NCI-H446 (cell line): ENCODE measurements at places on chromosomes 3 and 15.

DNA sequence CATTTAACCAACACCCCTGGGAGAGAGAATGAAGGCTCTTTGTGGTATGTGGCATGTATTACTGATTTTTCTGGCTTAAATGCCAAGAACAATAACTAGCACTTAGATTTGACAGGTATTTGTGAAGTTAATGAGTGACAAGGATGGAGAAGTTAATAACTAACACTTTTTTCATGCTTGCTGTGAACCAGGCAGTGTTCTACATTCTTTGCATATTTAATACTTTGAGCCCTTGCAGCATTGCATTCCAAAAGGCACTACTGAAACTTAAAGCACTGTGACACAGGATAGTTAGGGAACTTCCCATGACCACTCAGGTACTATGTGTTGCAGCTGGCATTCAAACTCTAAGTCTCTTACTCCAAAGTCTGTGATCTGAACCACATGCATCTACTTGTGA, 650.6 kb downstream of the ZPLD1 start:
- no peak for DNase-seq

GRCh38 chr15:100256101-100256969, 85.4 kb downstream of the ADAMTS17 start:
- DNase-seq, result no peak

DNA sequence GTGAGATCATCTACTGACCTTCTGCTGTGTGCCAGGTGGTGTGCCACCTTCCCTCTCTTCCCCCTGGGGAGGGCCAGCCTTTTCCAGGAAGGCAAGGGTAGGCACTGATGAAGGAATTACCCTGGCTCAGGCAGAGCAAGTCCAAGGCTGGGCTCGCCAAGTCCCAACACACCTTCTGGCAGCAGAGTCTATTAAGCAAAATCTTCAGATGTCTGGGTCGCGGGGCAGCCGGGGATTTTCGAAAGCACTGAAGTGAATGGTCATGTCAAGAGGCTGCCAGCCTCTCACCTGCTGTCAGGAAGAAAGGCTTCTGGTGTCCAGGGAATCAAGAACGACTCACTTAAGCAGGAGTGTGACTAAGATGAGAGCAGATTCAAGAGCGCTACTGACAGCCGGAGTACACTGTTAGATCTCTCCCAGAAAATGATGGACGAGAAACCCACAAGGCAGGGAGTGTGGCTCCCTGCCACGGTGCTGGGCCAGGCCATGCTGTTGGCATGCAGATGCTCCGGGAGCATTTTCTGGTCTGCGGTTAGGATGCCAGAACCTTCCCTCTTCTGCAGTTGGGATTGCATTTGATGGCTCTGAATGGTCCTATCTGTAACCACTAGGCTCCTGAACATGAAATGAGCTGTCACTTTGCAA, 479.8 kb downstream of the SHQ1 start:
- peak; percentile 44 for DNase-seq

GRCh38 chr3:29144807-29145206, 136.1 kb upstream of the RBMS3 start:
- peak; percentile 46 for DNase-seq

- no peak for DNase-seq
Measured at GRCh38 chr3:120416868-120417267, 33.9 kb downstream of the FSTL1 start.

- peak; percentile 14 for DNase-seq
Measured at GRCh38 chr3:58526515-58526957, 10.5 kb downstream of the ACOX2 start.

DNA sequence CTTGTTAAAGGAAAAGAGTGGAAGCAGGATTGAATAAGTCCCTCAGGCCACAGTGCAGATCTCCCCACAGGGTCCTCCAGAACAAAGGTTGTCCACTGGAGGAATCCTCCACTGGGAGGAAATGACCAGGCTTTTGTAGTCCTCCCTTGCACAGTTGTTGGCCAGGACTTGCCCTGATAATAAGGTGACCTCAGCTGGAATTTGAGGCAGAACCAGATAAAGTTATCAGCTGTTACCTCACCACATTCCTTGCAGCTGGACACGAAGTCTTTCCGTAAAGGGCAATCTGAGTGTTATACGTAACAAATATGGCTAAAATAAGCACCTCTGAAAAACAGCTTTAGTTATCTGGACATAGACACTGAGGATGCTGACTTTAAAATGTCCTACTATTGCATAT, 83.5 kb upstream of the NAALADL2 start:
- no peak for DNase-seq

GRCh38 chr3:159821736-159822135, 166.9 kb upstream of the IL12A start:
- no peak for DNase-seq

DNA sequence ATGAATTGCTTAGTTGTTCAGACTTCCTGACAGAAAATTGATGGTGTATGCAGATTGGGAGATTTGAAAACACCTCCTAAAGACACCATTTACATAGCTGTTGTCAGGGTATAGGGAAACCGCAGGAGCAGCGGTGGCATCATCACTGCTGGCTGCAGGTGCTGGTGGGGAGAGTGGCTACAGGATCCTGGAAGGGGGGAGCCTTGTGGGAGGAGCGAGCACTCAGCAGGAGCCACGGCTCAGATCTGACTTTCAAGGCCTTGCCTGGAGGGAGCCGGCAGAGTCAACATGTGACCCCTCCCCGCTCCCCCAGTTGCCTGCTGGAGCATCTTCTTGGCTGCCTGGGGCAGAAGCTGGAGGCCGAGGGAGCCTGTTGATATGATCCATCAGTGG, 26.1 kb downstream of the EDEM1 start:
- DNase-seq, result no peak

DNA sequence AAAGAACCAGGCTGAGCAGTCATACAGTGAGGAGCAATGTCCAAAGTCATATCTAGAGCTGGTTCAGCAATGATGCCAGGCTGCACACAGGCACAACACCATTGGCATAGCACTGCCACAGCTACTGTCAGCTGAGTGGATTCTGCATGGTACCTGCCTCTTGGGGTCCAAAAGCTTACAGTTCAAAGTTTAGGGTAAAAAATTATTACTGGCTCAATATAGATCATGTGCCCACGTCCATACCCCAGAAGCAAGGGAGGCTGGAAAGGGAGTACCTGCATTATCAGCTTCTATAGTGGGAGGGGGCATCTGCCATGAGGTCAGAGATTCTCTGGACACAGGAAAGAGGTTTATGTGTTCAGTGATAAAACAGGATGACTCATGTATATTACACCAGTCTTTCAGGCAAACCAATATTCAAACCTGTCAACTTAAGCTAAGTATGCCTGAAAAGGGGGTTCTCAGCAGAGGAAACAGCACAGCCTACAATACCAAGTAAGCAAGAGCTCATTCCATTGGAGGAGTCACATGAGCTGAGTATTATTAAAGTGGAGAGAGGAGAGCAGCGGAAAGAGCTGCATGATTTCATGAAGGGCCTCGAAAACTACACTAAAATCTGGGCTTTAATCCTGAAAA, 99.0 kb downstream of the ANO10 start:
- DNase-seq, result no peak

DNA sequence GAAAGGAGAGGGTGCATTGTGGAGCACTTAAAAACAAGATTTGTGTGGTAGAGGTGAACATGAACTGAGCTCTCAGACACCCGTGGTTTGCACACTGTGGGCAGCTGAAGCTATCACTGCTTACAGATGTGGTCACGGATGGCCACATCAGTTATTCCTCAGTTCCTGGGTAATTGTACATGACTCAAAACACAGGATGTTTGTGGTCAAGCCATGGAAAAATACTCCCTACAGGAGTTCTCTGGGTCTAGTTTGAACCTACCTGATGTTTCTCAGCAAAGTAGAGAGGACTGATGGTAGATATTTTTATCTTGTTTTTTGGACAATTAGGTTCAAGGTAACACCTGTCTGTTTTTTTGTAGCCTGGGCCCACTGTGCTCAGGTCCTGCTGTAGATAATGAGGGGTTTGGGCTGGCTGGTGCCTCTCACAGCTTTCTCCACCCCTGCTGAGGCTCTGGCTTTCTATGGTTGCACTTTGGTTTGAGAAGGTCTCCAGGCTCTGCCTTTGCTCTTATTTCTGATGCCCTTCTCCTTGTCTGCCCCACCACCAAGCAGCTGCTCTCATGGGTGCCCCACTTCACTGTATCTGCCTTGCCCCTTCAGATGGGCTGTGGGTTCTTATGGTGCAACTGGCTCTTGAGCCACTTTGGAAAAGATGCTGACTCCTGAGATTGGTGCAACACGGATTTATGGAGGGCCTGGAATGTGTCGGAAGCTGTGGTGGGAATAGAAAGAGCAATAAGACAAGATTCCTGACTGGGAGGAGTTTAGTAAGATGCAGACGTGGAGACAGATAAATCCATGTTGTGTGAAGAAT, 40.1 kb downstream of the CDCP1 start:
- no peak for DNase-seq

DNA sequence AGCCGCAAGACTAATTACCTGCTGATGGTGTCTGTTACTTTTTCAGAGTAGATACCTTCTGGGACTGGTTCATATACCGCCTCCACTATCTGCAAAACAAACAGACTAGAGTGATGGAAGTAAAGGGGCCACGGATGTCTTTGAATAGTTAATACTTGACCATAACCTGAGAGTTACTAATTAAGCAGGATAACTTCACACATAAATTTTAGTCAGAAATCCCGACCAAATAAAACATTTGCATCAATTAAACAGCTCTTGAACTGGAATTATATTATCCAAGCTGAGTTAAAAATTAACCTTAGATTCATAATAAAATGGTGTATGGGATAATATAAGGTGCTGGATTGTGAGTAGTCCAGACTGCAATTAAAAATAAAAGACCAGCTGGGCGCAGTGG, 167.7 kb downstream of the NEK10 start:
- DNase-seq, result no peak

GRCh38 chr3:120683671-120684301, 1.7 kb upstream of the HGD start:
- DNase-seq, result no peak

DNA sequence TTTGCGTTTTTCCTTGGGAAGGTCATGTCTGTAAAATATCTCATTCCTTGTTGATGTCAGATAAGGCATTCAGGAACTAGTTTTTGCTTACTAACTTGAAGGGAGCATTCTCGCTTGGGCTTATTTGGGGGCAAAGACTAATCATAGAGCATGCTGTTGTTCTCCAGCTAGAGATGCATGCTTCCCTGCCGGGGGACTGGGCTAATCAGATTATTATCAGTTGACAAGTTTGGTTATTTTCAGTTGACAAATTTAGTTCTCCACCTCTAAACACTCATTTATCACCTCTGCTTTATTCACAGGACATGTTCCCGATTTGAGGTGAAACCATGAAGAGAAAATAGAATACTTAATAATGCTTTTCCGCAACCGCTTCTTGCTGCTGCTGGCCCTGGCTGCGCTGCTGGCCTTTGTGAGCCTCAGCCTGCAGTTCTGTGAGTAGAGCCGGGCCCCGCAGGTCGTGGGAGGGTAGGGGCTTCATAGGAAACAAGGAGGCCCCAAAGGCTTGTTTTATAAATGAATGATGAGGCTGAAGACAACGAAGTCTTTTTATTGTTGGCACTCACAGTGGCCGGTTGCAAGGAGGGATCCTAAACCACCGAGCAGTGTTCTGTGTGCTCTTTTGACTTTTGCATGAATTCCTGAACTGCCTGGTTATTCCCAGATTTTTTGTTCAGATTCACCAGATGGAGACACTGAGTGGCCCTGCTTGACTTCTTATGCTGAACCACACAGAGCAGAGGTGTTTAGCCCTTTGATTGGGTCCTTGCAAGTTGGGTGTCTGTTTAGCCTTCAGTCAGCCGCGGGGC, 28.4 kb downstream of the PXYLP1 start:
- no peak for DNase-seq

GRCh38 chr3:187247398-187247797, 44.1 kb downstream of the MASP1 start:
- no peak for DNase-seq

DNA sequence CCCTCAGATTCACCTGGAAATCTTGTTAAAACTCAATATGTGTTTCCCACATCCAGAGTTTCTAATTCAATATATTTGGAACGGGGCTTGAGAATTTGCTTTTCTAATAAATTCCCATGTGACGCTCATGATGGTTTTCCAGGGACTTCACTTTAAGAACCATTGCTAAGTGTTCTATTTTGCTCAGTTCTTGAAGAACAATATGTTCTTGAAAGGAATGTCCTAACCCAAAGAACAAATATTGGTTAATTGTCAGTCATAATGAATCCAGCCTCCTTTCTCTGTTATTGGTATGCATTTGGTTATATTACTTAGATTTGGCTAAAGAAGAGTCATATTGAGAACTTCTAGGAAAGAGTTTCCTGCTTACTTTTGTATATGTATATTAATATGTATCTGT, 4.4 kb upstream of the PLSCR2 start:
- DNase-seq, result no peak

GRCh38 chr3:193130576-193130975, 110.4 kb upstream of the PLAAT1 start:
- DNase-seq, result no peak

DNA sequence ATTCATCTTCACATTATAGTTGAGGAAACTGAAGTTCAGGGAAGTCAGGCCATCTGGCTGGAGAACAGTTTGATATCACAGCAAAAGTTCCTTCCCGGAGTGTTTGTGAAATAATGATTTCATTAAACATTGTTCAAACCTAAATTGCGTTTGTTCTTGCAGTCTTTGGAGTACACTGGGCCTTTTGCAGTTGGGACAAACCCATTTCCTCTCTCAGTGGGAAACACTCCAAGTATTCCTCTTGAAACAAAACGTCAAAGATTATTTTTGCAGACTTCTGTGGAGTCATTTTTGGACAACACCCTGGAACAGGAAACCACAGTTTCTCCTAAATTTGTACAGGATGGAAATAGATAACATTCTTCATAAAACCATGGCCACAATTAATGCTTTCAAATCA, 287.5 kb downstream of the PTPRG start:
- no peak for DNase-seq

DNA sequence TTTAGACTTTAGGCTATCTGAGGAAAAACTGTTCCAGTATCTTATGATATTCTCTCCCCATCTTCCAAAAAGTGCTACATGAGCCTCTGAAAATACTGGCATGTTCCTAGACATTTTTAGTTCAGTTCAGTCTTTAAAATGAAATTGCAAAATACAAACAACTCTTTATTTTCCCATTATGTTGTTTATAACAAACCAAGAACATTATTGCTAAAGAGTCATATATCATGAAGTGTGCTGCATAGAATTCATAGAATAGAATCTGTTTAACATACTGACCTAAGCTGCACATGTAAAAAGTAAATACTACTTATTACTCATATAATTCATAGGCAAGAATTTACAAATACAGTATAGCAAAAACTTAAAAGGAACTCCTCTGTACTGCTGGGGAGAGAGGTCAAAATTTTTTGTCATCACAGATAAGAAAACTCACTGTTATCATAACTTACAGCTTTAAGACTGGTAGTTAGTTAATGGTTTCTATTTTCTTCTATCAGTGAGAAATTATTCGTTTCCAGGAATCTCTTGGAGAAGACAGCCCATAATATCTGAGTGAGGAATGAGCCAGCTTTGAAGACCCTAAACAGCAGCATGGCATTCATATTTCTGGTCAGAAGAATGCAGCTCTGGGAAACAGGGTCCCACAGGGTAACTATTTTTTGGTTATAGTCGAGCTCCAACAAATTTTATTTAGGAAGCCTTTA, 32.2 kb downstream of the FILIP1L start:
- DNase-seq, result no peak

- DNase-seq, result no peak
Measured at GRCh38 chr3:129557548-129557894, 14.5 kb downstream of the H1-8 start.

- peak; percentile 2 for DNase-seq
Measured at GRCh38 chr3:9111417-9111816, 138.0 kb downstream of the SRGAP3 start.
